ENCODE measurements at places on chromosomes 7 and 10.

- no peak for DNase-seq
These were observed 31.9 kb upstream of the AHR start for GRCh38 chr7:17266565-17266964.

- peak; percentile 11 for DNase-seq
These were observed 105.0 kb downstream of the PHTF2 start for GRCh38 chr7:77903597-77903996.

- DNase-seq = no peak
These were observed 81.9 kb downstream of the RAMP3 start for GRCh38 chr7:45239486-45239885.

- no peak for DNase-seq
These were observed 42.5 kb downstream of the MRC1 start for GRCh38 chr10:17851611-17852010.

DNA sequence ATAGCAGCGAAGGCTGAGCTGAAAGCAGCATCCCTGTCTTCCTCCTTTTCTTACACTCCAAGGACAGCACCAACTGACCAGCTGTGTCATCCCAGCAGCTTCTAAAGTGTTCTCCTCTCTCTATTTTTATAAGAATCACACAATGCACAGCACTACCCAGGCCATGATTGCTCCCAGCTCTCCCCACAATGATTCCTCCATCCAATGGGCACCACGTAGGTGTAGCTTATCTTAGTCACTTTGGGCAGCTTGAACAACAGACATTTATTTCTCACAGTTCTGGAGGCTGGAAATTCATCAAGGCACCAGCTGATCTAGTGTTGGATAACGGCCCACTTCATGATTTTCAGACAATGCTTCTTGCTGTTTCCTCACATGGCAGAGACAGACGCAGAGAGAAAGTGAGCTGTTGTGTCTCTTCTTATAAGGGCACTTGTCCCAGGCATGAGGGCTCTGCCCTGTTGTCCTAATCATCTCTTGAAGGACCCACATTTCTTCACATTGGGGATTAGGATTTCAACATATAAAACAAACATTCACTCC, 92.0 kb upstream of the CDC14C start:
- DNase-seq = no peak

GRCh38 chr10:119191881-119192280, 13.3 kb upstream of the PRDX3 start:
- no peak for DNase-seq

GRCh38 chr7:15582773-15583172, 21.0 kb upstream of the AGMO start:
- no peak for DNase-seq

Measured in CD4-positive, alpha-beta T cell treated with Interleukin-2 at 100 ng/mL for 4 hours (primary cell).